ENCODE measurements at places on chromosomes 1 and 21.

DNA sequence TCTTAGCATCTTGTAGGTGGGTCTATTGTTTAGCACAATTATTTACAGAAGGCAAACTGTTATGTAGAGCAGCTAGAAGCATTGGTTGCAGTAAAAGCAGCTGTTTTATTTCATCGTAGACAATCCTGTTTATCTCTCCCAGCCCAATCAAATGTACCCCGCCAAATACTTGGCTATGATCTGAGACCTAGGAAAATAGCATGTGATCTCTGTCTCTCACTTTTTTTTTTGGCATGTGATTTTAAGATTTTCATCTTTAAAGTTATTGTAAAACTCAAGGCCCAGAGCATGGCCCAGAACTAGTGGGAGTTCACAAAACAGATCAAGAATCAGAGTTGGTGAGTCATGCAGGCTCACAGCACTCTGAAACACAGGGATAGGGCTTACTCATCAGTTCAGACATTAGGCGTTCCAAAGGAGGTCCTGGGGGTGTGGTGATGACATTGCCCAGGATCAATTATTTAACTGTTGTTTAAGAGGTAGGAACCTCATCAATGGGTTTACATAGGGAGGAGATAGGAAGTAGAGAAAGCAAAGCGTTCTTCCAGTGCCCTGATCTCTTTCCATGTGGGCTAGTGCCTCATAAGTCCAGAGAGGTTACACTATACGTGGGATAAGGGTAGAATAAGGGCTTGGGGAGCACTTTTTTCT, 40.2 kb downstream of the TBX19 start:
- DNase-seq: no peak

DNA sequence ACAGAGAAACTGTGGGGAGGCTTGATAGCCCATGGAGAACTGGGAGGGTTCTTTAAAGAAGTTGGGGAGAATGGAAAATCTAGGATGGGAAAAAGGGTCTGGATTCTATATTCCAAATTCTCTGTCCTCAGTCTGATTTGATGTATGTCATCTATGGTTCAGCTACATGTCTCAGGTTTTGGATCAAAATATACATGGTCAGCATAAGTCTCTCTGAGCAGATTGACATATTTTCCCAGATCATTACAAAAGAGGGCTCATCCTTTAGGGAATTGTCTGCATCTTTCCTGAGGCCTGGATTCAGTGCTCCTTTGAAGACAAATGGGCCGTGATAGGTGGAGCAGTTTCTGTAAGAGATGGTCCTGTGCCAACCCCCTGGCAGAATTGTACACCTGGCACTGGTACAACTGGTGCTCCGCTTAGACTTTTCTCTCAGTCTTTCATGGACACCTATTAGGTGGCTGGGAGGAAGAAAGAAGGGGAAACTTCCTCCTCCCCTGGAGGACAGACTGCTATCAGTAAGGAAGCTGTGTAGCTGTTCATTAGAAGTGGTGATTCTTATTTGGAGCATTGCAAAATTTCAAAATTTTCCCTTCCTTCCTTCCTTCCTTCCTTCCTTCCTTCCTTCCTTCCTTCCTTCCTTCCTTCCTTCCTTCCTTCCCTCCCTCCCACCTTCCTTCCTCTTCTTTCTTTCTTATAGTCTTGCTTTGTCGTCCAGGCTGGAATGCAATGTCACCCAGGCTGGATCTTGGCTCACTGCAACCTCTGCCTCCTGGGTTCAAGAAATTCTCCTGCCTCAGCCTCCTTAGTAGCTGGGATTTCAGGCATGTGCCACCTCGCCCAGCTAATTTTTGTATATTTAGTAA, 26.1 kb upstream of the RGL1 start:
- peak; percentile 8 for DNase-seq

GRCh38 chr1:185104083-185104482, 52.7 kb downstream of the TRMT1L start:
- no peak for DNase-seq

GRCh38 chr1:243970077-243970476, 81.0 kb upstream of the ZBTB18 start:
- no peak for DNase-seq

DNA sequence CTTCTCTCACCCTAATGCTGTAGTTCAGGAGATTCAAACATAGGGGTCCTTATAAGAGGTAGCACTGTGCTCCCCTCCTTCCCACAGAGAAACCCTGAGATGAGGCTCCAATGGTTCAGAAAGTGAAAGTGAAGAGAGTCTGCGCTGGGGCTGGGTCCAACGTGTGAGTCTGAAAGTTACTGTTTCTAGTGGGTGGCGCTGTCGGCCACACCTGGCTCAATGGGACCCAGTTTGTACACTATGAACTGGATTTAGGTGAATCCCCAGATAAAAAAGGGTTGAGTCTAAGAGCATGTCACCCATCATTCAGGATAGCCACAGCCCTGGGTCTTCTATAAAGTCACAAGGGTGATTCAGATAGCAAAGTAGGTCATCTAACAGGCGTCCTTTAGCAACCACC, 2.8 kb downstream of the SMCP start:
- peak; percentile 16 for DNase-seq

GRCh38 chr1:237211031-237211430, 169.0 kb downstream of the RYR2 start:
- DNase-seq: no peak

DNA sequence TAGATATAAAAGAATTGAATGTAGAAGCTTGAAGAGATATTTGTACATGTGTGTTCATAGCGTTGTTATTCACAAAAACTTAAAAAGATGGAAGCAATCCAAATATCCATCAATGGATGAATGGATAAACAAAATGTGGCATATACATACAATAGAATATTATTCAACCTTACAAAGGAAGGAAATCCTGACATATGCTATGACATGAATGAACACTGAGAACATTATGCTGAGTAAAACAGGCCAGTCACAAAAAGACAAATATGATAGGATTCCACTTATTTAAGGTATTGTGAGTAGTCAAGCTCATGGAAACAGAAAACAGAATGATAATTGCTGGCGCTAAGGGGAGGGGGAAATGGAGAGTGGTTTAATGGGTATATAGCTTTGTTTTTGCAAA, 47.0 kb upstream of the DYRK1A start:
- no peak for DNase-seq

DNA sequence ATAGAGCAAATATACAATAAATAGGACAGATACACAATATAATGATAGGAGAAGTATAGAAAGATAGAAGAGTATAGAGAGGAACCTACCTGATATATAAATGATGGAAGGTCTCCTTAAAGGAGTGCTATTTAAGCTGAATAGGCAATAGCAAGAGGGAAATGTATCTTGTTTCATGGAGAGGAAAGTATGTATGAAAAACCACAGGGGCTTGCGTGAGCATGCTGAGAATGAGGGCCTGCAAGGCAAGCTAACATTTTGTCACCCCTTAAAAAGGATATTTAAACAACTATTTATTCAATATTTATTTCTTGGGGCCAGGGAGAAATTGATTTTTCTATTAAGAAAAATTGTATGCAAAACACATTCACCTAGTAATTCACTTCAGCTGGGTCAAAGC, 150.9 kb upstream of the ZRANB2 start:
- peak; percentile 23 for DNase-seq

DNA sequence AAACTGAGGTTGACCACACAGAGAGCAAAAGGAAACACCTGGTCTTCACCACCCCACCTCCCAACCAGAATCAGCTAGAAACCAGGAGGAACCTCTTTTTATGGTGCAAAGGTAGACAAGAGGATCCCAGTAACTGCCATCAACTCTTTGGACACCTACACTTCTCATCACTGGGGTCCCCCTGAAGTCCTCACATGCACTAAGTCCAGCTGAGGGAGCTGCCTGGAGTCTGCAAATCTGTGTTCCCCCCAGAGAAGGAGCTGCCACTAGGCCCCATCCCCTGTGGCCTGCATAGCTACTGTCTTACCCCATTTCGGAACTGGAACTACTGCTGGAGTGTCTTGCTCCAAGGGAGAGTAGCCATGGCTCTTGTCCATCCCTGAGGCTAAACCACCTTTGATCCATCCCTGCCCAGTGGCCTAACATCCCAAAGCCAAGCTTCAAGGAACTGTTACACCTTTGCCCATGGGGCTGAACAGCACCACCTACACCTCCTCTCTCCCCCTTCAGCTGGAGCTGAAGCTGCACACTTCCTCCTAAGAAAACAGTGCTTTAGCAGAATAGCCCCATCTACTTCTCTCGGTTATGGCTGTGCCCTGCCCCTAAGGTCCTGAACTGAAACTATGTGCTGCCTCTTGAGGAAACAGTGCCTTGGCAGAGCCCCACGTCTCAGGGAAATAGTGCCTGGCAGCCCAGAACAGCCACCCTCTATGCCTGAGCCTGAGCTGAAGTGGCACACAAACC, 85.4 kb upstream of the CD53 start:
- no peak for DNase-seq

GRCh38 chr1:54927472-54928240, 40.7 kb upstream of the DHCR24 start:
- no peak for DNase-seq

DNA sequence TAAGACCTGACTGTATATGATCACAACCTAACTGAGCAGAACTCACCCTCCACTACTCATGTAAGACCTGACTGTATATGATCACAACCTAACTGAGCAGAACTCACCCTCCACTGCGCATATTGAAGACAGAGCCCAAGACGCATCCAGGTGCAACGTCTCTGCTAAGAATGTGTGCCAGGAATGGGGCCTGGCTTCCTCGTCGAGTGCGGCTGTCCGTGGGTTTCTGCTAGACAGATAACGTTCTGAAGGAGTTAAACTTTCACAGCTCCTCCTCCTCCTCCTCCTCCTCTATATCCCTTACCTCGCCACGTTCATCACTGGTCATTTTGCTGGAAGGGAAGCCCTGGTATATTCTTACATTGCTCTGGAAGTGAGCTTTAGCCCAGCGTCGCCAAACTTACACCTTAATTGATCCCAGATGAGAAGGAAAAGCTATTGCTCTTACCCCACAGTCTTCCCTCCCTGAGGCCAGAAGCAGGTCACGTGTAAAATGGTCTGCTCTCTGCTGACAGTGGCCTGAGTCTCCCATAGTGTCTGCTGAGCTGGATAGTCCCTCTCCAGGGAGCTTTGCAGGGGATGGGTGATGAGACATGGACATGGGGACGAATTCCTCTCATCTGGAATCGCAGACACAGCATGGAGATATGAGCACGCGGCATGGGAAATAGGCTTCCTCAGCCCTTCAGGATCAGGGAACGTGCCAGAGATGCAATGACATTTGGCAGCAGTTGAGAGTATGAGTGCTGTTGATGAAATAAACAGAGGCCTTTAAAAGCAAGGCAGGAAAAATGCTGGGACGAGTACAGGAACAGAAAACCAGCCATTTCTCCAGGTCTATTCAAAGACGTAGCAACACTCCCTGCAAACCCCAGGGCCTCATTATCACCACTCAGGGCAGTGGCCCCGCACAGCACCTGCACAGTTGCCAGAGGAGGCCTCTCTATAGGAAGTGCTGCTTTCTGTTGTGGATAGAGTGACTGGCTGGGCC, 528.1 kb downstream of the KIF26B start:
- peak; percentile 52 for DNase-seq

- DNase-seq: no peak
These were observed 9.4 kb downstream of the TMEM35B start for GRCh38 chr1:34975771-34976170.

DNA sequence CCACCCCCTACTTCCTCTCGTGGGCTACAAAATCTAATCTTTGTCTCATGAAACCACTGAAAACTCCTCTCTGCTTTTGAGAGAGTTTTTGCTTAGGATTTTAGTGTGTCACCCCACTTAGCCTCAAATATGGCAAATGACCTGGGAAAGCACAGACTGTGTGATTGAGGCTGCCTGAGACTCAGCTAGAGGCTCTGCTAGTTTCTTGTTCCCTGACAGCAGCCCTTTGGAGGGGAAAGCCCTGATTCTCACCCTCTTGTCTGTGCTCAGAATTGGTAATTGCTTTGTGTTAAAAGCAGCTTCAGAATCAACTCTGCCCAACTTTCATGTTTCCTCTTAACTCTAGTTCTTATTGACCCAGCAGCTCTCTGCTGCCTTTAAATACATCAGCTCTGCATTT, 85.6 kb upstream of the ZP4 start:
- no peak for DNase-seq

DNA sequence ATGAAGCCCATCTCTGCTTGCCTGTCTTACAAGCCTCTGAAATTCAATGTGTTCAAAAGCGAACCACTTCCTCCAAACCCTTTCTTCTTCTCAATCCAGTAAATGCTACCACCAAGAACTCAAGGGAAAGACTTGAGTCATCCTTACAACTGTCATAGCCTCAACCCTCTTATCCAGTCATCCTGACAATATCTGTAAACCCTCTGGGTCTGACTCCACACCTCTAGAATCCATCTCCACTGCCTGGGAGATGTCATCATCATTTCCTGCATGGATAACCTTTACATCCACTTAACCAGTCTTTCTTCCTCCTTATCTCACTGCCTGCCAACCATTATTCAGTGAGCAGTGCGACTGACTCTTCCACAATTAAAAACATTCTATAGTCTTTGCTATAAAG, 441.1 kb downstream of the SETD4 start:
- DNase-seq: no peak

DNA sequence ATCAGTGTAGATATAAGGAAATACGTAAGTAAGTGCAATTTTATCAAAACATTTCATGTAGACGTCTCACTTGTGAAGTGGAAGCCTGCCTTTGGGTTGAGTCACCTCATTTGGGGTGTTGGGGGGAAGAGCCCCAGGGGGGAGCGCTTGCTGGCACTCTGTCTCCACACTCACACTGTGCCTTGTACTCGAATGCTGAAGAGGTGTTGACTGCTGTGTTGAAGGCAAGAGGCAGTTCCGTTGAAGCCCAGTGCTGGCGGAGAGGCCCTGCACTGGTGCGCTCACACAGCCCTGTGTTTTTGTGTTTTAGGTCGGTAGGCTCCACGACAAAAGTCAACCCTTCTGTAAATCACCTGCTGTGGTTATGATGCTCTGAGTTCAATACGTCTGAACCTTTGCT, 131.9 kb upstream of the COL6A1 start:
- DNase-seq: no peak

- DNase-seq: no peak
These were observed 3.7 kb downstream of the AURKAIP1 start for GRCh38 chr1:1371364-1371745.

GRCh38 chr1:116971965-116972673, 29.4 kb upstream of the CD101 start:
- no peak for DNase-seq

DNA sequence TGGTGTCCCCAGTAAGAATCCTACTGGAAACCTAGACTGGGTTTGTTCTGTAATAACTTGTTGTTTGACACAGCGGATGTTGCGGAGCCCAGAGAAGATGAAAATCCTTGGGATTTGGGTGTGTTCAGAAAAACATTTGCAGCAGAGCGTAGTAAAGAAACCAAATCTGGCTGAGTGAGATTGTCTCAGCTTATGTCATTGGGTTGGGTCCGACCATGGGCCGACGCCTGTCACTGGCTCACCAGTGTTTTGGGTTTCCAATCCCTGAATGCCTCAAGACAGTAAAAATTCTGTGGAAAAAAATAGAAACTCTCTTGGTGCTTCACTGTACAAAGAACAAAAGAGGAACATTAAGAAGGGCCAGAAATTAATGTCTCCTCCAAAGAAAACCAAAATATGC, 146.3 kb downstream of the TPR start:
- no peak for DNase-seq

GRCh38 chr1:41468122-41468762, 16.2 kb downstream of the EDN2 start:
- no peak for DNase-seq

- peak; percentile 39 for DNase-seq
These were observed 429 bp downstream of the SRRM1 start for GRCh38 chr1:24643363-24644099.

Data from DMS79 treated with DMSO at 0.1 percent for 48 hours (cell line).